ENCODE measurements at places on chromosomes 7 and 10. TPM values are rescaled to one million over a fixed set of nuclear protein-coding genes. Genes with fewer than 3 reads are reported as not detected.

- peak; percentile 81 for DNase-seq
Observed at GRCh38 chr10:132967540-132967939, 25.2 kb upstream of the CFAP46 start.

DNA sequence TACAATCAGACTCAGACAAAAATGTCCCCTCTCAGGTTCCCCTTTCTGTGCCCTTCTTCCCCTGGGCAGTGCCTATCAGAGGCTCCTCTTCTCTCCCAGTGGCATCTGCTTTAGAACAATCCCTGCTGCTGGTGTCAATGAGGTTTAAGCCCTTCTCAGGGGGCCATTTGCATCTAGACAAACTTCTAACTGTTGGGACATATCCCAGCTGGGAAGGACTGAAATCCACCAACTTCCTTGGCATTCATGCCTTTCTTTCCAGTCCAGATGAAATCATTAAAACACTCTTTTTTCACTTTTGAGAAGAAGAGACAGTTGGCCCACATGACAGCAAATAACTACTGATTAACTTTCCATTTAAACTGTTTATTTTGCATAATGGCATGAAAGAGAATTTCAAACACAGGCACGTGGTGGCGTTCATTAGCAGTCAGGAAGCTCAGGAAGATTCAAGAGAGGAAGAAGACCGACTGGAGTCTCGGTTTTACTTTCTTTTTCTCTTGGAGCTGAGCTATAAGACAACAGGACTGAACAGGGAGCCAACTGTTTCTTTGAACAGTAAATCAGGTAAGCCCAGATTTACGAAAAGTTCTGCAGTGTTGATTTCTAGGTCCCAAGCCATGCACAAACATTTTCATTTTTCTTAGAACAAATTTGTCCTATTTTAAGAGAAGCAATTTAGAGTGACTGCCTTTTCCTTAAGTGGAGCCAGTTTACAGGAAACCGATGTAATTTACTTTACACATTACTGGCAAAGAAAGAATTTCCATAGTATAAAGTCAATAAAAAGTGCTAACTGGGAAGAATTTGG lies at the start of gene GIMAP2:
Gene GIMAP2 (plus strand): TSS at position 488 of the 811 bp plus-strand sequence. CDS start 1,354 bp downstream, outside the sequence.
- no peak for DNase-seq

DNA2 gene
- total RNA-seq, result 2.9 TPM

DNA sequence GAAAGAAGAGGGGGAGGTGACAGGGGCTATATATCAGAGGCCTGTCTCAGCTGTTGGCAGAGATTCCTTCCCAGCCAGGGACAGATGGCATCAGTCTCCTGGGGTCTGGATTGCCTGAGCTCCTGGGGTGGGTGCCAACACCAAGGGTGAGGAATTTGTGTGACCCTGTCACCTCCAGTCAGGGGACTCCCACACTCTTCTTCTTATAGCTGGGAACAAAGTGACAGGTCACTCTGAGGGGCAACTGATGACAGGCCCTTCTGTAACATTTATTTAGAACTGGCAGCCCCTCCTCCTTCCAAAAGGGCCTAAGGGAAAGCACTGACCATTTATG lies 53.7 kb upstream of the DUSP5 start:
- no peak for DNase-seq

- no peak for DNase-seq
Observed at GRCh38 chr7:48636391-48637015, 287.8 kb upstream of the CDC14C start.

Measured in chondrocyte (in vitro differentiated cells).